ENCODE measurements at places on chromosomes 12 and 14.

DNA sequence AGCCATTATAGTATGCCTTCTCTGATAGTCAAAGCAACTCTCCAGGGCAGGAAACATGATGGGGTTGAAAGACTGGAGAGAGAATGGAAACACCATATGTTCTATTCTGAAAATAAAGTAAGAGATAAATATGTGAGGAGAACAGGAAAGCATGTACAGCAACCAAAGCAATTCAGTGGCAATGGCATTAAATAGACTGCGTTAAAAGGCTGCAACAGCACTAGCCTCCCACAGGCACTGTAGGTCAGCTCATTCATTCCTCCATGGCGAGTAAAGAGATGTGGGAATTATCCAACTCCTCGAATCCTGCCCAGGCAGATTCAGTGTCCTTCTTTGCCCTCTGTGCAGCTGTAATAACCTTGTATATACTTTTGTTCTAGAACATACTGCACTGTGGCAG, 43.8 kb downstream of the ANO6 start:
- no peak for DNase-seq

- DNase-seq, result no peak
These were observed 71.5 kb downstream of the VWF start for GRCh38 chr12:6052940-6053329.

DNA sequence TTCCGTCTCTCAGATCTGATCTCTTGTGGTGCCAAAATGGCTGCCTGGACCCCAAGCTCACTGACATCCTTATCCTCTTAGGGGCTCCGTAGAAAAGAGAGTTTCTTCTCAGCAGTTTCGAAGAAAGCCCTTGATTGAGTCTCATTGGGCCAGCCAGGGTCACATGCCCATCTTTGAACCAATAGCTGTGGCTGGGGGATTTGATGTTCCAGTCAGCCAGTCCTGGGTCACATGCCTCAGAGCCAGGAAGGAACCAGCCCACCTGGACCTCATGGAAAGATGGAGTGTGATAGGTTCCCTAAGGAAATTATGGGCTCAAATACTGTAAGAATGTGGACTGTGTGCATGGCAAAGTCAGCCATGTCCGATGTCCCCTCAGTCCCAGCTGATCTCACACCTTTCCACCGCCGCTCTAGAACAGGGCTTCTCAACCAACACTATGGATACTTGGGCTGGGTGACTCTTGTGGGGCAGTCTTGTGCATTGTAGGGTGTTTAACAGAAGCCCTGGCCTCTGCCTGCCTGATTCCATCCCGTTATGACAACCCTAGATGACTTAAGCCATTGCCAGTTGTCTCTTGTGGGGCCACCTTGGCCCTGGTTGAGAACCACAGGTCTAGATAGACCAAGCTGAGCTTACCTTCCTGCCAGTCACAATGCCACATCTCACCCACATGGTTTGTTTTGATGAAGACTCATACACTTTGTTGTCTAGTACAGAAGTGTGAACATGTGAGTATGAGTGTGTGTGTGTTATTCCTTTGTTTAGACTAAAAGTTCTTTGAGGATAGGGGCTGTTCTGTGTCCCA, 163.9 kb downstream of the ADGRD1 start:
- DNase-seq, result no peak

DNA sequence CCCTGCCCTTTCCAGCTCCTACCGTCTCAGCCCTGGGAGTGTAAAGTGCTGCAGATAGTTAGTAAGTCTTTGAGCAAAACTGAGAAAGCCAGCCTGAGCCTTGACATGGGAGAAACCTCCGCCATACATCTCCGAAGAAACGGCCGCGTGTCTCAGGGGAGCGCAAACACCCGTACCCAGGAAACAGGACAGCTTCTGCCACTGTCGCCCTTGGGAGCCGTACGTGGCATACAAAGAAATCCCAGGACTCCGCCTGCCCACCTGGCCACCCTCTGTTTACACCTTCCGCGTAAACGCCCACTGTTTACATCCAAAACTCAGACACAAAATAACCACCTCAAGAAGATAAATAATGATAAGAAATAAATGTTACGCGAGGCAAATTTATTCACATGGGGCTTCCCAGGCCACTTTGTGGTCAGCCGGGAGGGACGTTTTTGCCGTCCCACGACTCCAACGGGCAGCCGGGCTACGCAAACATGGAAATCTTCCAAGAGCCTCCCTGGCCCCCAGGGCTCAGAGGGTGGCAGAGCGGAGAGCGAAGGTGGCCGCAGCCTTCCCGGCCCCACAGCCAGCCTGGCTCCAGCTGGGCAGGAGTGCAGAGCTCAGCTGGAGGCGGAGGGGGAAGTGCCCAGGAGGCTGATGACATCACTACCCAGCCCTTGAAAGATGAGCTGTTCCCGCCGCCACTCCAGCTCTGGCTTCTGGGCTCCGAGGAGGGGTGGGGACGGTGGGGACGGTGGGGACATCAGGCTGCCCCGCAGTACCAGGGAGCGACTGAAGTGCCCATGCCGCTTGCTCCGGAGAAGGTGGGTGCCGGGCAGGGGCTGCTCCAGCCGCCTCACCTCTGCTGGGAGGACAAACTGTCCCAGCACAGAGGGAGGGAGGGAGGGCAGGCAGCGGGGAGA, at the start of gene BDKRB2:
Gene BDKRB2 (plus strand): TSS at position 689 of the 908 bp plus-strand sequence. CDS start 32,269 bp downstream, outside the sequence.
- no peak for DNase-seq

DNA sequence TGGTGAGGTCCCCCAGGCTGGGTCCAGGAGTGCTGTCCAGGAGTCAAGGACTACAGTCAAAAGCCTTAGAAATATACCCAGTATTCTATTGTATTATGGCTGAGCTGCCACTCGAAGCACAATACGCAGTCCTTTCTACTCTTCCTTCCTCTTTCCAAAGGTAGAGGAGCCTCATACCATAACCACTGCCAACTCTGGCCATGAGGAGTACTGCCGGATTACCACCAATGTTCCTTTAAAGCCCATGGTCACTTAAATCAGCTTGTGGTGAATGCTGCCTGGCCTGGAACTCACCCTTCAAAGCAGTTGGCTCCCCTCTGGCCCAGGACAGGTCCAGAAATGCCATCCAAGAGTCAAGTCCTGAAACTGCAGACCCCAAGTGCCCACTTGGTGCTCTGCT, 425.4 kb downstream of the SLC16A7 start:
- DNase-seq, result no peak

- no peak for DNase-seq
These were observed 405.1 kb upstream of the FOXG1 start for GRCh38 chr14:28361486-28361885.

- DNase-seq, result no peak
These were observed 4.8 kb upstream of the CCDC177 start for GRCh38 chr14:69579476-69579875.

DNA sequence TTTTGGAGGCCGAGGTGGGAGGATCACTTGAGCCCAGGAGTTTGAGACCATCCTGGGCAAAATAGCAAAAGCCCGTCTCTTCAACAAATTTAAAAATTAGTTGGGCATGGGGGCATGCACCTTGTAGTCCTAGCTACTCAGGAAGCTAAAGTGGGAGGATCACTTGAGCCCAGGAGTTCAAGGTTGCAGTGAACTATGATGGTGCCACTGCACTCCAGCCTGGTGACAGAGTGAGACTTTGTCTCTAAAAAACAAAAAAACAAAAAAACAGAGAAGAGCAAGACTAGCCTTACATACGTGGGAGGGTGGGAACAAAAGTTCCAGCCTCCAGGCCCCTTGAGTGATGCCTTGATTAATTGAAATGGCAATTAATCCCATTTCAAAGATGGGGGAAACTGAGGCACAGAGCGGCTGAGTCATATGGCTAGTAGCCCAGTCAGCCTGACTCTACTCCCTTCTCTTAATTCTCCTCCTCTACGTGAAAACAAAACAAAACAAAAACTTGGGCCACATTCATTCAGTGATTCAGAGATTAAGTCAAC, 3.3 kb upstream of the FAM222A start:
- no peak for DNase-seq

DNA sequence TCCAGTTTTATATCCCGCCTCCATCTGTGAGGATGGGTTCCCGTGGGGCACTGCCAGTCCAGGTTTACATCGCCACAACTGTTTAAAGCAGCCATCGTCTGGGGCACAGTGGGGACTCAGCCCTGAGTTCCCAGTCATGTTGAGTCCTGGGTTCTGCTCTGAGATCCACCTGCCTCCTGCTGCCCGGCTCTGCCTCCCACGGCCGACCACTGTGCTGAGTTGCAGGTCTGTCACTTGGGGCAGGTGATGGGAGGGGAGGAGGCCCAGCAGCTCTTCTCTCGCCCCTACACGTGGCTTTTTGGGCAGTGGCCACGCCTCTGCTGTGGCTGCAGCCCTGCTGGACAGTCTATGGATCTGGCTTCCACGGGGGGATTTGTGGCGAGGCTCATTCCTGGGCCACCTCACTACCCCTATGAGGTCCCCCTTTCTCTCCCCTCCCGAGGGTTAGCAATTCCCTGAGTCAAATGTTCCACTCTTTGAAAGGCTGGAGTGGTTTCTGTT, 143.0 kb downstream of the ADGRD1 start:
- DNase-seq, result no peak

DNA sequence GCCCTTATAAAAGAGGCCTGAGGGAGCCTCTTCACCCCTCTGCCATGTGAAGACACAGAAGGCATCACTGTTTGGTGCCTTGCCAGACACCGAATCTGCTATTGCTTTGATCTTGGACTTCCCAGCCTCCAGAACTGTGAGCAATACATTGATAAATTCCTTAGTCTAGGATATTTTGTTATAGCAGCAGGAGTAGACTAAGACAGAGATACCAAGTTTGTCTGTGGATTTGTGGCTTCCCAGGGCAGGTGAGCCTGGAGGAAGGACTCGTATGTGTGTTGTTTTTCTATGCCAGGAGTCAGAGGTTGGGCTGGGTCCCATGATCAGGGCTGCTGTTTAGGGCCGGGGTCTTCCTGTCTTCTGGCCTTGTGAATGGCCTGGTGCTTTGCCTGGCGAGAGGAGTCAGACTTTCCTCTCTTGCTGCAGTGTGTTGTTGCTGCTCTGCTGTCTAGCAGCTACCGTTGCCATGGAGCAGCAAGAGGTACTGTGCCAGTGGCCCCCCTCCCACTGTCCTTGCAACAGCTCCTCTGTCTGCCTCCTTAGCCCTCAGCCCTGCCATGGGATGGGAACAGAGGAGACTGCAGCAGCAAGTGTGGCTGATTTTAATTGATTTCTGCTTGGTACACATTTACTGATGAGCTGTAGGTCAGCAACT, 111.2 kb downstream of the CHST11 start:
- DNase-seq, result no peak

DNA sequence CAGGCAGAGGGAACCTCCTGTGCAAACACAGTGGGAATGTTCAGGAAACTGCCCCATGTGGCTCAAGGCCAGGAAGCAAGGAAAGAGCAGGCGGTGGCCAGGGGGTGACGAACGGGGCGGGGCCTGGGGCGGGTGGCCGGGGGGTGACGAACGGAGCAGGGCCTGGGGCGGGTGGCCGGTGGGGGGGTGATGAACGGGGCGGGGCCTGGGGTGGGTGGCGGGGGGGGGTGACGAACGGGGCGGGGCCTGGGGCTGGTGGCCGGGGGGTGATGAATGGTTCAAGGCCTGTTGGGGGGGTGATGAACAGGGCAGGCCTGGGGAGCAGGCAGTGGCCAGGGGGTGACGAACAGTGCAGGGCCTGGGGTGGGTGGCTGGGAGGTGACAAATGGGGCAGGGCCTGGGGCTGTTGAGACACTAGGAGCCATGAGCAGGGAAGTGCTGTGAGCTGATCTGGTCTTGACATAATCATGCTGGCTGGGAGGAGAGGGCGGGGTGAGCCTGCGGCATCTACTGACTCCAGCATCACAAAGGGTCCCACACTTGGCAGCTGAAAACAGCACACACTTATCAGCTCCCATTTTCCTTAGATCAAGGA, 62.7 kb upstream of the FBRSL1 start:
- DNase-seq, result no peak

GRCh38 chr12:64578566-64578965, 31.7 kb upstream of the RASSF3 start:
- DNase-seq, result no peak

- DNase-seq, result no peak
These were observed 21.6 kb downstream of the PLCZ1 start for GRCh38 chr12:18716236-18716635.

DNA sequence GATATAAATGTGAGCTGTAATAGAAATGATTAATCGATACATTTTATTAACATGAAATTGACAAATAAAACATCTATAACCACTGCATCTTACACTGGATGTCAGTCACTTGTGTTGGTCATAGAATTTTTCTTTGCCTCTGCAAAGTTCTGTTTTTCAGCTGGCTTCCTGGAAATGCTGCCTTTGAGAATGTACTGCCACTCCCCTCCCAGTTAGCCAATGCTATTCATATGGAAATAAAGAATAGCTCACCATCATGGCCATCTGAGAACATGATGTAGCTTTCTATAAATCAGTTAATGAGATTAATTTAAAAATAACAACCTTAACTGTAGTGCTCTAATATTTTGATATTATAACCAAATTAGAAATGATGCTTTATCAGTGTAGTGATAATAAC, 41.1 kb downstream of the SLCO1B1 start:
- no peak for DNase-seq

DNA sequence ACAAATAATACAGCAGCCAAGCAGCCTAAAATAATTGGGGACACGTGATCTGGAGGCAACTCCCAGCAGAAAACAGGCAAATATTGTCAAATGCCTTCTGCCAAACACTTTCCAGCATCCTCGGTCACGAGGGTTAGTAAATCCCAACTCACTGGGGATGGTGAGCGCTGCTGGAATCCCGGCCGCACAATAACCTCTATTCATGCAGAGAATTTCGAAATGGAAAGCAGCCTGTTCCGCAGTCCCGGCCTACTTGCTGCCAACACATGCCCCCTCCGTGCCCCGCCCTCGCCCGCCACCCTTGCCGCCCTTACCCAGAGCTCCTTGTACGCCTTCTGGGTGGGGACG, 62.2 kb downstream of the RFX4 start:
- no peak for DNase-seq

DNA sequence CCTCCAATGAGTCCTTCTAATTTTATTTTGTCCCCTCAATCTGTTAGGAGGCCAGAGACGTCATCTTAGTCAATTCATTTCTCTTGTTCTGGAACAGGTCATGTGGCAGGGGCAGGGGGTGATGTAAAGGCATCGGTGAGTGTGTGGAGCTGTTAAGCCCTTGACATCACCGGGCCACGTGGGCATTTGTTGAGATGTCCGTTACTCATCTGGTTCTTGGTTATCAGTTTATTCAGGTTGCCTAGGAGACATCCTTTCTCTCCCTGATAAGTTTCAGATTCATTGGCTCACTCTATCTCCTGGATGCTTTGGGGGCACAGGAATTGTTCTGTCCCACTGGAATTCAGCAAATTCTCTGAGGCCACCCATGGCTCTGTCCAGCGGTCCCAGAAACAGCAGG, 33.6 kb upstream of the SEL1L start:
- DNase-seq, result no peak

DNA sequence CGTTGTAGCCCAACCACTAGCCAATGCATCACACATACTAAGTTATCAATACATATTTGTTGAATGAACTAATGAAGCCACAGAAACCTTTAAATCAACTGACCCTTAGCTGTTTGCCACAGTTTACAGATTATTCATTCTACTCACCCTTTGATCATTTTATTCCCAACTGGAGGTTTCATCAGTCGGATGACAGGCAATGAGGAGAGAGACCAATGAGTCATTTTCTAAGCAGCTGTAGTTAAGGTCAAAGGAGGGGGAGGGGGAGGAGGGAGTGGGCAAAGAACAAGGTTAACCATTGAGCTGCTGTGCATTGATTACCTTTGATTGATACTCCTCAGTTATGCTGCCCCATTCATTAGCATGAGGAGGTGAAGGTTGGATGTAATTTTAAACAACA, 469.5 kb downstream of the VRK1 start:
- no peak for DNase-seq

GRCh38 chr12:19908830-19909229, 459.5 kb upstream of the PDE3A start:
- DNase-seq, result no peak
